ENCODE measurements at places on chromosomes 7 and 10.

- no peak for DNase-seq
Observed at GRCh38 chr7:110830778-110831177, 260.1 kb upstream of the LRRN3 start.

DNA sequence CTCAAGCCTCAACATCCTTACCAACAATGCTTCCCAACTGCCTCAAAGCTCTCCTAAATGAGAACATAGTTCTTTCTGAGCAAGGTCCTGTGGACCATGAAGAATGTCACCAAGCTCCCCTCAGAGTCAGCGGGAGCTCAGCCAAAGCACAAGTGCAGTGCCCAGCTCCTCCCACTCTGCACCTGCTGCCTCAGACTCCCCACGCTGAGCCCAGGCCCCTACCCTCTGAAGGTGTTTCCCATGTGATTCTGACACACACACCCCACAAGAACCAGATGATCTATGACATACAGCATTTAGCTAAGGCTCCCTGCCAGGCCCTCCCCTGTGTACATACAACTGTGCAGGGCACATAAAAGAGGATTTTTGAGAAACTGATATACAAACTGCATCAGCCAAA is 19.2 kb downstream of the ERCC6 start:
- DNase-seq = peak; percentile 7

GRCh38 chr7:131231381-131232220 is 96.1 kb upstream of the MKLN1 start:
- DNase-seq = no peak

GRCh38 chr7:130960208-130960988 is 226.4 kb upstream of the KLF14 start:
- DNase-seq = no peak

DNA sequence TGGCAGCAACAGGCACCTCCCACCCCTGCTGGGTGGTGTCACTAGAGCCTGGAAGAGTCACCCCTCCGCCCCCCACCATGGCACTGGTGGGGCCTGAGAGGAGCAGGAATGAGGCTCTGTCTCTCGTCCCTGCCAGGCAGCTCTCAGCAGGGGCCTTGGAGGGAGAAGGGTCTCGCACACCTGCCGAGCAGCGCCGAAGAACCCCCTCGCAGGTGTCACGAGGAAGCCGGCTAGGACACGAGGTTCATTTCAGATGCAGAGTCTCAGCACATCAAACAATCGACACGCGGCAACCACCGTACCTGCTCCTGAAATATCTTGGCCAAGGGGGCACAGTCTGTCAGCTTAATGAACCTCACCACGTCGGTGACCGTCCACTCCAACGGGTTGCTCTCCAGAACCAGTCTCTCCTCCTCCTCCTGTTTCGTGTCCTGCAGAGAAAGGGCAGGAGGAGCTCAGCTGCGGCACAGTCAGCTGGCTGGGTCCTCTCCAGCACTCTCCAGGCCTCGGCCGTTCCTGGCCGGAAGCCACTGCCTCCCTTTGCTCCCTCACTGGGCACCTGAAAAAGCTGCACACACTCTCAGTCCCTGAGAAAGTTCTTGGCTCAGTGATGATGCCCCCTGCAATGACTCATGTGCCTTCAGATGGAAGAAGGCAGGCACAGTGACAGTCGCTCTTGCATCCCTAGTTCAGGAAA is 240.1 kb downstream of the SFMBT2 start:
- no peak for DNase-seq

DNA sequence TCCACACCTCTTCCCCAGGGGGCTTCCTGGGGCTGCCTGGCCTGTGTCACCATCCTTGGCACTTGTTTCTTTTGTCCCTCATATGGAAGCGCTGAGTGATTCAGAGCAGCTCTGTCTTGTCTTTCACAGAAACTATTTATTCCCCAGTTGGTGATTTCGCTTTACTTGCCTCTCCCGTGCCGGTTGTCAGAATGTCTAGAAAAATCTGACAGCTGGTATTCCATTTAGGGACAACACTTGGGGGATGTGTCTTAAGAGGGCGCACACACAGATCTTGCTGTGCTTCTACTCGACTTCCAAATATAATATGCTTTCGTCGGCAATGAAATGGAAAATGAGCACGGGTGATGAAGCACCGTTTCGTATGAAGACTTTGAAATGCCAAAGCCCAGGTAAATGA is 611.8 kb downstream of the CALN1 start:
- DNase-seq = no peak

GRCh38 chr10:57168611-57169240 is 807.7 kb upstream of the ZWINT start:
- DNase-seq = no peak

DNA sequence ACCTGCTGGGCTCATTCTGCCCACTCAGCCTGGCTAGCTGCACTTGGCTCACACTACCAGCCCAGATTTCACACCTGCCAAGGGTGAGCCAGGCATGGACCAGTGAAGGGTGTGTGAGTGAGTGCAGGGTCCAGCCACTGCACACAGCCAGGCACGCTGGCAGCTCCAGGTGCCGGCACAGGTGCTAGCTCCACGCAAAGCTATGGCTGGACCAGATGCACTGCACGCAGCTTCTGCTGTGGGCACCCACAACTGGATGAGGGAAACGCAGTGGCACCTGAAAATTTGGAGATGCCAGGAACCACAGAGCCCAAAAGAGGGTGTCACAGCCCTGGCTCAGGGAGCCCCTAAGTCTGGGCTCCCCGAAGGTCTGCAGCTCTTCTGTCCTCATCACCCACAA is 24.9 kb upstream of the TES start:
- DNase-seq = no peak

DNA sequence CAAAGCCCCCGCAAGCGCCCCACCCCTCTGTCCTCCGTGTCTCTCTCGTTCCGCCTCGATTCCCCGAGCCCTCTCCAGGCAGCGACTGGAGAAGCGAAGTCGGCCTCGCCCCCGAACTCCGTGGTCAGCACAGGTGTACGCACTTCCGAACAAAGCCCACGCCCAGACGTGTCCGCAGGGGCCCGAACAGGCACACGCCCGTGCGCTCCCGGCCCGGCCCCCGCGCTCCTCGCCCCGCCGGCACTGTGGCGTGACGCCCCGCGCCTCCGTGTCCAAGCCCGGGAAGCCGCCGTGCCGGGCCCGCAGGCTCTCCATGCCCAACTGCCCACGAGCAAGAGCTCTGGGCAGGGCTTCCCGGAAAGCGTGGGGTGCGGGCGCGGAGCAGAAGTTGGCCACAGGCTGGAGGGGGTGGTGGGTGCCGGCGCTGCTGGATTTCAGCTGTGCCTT is 662 bp downstream of the NRCAM start:
- DNase-seq = no peak
